ENCODE measurements at places on chromosomes 3 and 15.
A peak's percentile ranks its signal among the peaks of the same experiment; 100 is the strongest.

- DNase-seq: peak; percentile 73
Observed at GRCh38 chr15:91032919-91033803, 10.8 kb upstream of the VPS33B start.

GRCh38 chr3:59555593-59556315 lies 505.9 kb upstream of the CFAP20DC start:
- no peak for DNase-seq

GRCh38 chr3:20391644-20392043 lies 205.6 kb upstream of the SGO1 start:
- no peak for DNase-seq

DNA sequence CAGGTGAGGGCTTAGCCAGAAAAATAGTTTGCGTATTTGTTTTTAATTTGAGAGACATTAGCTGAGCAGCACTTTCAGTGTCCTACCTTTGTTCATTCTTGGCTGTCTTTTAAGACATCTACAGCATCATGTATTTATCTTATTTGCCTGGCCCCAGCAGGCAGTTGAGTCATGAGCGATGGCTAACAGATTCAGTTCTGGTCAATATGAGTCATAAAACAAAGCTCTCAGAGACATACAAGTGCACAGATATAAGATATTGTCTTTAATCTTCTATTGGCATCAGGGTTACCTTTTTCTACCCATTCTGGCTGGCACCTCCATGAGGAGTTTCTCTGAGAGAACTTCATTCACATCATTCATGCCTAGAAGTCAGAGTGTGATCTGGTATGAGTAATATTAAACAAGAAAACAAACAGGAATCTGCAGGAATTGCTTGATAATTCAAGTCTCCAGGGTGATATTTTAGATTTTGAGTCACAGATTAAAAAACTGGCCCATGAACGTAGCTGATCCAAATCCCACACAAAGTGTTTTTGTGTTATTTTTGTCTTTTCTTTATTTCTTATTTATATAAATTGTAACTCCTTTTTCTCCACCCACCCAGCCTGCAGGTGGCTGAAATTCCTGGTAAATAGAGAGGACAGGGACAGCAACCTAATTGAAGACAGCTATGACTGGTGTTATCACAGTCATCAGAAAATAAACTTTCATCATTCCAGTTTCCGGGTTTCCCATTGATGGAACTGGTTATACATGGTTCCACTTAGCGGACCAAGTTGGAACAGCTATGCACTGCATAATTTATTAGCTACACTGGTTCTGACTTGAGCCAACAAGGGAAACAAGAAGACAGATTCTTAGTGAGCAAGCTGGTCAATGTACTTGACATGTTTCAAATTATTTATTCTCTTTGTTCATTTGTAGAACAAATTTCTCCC lies 47.3 kb downstream of the PLSCR2 start:
- DNase-seq: no peak

DNA sequence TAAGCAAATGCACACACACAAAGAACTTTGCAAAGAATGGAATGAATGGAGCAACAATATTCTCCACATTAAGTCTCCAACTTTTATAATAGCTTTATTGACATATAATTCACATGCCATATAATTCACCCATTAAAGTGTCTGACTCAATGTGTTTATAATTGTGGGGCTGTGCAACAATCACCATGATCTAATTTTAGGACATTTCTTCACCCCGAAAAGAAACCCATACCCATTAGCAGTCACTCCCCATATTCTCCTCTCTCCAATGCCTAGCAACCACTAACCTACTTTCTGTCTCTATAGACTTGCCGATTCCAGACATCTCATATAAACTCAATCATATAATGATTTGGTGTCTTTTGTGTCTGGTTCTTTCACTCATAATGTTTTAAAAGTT lies 22.6 kb downstream of the VGLL4 start:
- no peak for DNase-seq

DNA sequence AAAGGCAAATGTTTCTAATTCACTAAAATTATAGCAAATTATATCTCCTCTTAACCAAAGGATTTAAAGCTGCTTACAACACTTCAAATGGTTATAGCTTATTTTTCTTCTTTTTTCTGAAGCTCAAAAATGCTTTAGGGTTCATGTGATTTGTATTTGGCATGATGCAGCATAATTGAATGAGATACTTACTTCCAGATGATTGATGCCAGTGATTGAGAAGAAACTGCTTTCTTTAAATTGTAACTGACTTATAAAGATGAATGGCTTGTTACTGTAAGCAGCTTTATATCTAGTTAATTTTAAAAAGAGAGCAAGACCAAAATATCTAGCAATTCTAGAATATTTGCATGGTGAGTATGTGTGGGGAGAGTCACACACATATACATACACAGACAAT lies 270.7 kb upstream of the THRB start:
- DNase-seq: no peak

GRCh38 chr3:173886-174285 lies 22.7 kb upstream of the CHL1 start:
- no peak for DNase-seq

DNA sequence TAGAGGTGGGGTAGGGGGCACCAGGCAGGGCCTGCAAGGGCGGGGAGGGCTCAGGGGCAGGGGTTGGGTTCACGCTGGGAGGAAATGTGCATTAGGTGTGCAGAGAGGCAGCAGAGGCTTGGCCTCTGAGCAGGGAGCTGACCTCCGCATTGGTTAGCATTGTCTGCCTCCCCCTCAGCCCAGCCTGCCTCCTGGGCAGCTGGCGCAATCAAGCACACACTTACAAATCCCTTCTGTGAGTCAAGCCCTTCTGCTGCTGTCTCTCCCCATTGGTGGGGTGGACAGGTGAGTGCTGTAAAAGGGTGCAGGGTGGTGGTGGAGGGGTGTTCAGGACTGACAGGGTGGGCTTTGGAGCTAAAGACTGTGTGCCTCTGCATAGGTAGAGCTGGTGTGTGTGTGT lies 9.3 kb downstream of the LOXL1 start:
- DNase-seq: no peak

DNA sequence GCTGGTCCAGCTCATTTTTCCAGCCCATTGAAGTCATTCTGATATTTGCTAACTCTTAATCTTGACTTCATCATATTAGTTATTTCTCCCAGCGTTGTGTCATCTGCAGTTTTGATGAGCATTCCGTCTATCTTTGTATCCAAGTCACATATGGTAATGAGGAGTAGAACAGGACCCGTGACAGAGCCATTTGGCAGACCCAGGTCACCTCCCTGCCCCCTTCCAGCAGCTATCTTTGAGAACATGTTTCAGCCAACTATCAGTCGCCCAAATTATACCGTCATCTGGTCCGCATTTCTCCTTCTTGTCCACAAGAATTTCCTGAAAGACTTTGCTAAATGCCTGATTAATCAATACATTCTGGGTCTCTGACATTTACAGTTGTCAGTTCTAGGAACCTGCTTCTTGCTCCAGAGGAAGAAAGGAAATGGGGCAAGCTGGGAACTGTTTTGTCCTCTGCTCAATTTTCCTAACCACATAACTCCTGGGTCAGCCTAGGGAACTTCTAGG lies 347.1 kb upstream of the NR2E3 start:
- DNase-seq: no peak

GRCh38 chr3:195170496-195170895 lies 100.5 kb downstream of the XXYLT1 start:
- no peak for DNase-seq
